ENCODE measurements at places on chromosomes 2 and 18. TPM values are rescaled to one million over a fixed set of nuclear protein-coding genes. Genes with fewer than 3 reads are reported as not detected.

Gene YWHAQ
- total RNA-seq = 365 TPM

DNA sequence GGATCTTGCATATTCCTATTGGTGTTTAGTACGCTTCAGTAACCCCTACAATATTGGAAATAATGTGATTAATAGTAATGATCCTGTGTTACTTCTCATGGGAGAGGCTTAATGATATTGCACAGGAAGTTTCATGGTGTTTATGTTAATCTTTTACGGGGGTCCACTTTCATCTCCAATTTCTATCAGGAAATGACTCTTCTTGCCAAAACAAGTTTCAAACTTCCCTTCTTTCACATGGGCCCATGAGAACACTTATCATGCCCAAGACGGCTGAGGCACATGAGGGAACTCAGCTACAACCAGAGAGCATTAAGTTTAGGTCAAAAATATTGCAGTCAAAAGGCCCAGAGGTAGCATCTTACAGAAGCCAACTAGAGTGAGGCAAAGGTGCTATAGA lies 7.6 kb downstream of the ERBB4 start:
- no peak overlapping the region for H3K27ac ChIP-seq
- H3K27me3 ChIP-seq = peaks cover 1% of the 10 kb centered on the region
- no peak for DNase-seq
- no peak overlapping the region for H3K4me3 ChIP-seq
- no peaks in the 10 kb centered on the region for H3K36me3 ChIP-seq
- no peaks in the 10 kb centered on the region for H3K4me1 ChIP-seq

Gene DSG1
- total RNA-seq = not detected

DNA sequence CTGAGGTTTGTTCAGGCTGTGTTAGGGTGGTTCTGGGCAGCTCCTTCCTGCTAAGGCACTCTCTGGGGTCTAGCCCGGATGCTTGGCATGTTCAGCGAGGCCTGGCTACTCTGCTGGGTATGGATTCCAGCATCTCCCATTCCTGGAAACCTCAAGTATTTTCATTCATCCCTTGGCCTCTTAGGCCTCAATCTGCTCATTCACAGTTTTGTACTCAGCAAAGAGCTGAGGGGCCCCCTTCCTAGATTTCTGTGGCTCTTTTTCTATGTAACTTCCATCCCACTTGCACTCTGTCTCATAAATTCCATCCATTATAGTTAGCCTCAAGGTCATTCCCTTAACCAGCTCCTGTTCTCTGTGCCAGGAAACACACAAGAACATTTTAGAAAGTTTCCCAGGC lies 798.8 kb upstream of the HS6ST1 start:
- no peaks in the 10 kb centered on the region for H3K36me3 ChIP-seq
- H3K4me3 ChIP-seq = no peak overlapping the region
- DNase-seq = no peak
- H3K27me3 ChIP-seq = no peaks in the 10 kb centered on the region
- no peak overlapping the region for H3K27ac ChIP-seq
